ENCODE measurements at places on chromosomes 5 and 9.

GRCh38 chr5:94807985-94808384 is 189.5 kb downstream of the SLF1 start:
- DNase-seq, result no peak

- DNase-seq, result no peak
Measured at GRCh38 chr9:89744255-89744648, 139.4 kb downstream of the GADD45G start.

DNA sequence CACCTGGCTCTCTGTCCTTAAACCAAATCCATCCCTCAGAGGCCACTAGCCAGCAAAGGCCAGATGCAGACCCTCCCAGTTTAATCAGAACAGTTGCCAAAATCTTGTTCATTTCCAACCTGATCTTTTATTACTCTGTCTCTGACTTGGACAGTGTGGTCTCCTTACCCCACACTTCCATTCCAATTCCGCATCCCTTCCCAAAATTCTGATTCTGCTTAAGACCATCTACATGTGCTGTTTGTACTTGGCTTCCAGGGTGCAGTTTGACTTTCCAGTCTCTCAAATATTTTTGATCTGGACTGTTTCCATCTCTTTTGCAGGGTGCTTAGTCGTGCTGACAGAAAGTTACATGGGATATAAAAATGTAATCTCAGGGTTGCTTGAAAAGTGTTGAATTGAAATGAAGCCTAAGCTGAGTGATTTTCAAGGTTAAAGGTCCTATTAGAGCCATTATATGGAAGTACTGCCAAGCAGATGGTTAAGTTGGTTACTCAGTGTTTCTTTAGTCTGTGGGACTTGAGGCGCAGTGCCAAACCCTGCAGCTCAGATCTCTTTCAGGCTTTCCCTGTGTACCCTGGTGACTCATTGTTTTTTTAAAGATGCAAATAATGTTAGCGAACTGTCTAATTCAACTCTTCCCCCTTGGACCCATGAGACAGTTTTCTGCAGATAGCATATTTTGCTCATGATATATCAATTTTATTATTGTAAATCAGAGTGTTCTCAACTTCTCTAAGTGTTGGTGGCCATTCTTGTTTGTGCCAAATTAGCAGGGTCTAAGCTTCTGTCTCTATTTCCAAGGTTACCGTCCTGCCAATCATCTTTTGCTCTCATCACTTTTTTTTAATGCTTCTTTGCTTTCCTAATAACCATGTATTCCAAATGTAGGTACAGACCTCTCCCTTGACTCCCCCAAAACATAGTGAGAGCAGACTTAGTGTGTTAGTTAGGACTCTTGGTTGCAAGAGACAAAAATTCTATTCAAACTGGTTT is 18.2 kb upstream of the DCP2 start:
- DNase-seq, result no peak

GRCh38 chr5:59079622-59080620 is 497.0 kb downstream of the RAB3C start:
- DNase-seq, result no peak

DNA sequence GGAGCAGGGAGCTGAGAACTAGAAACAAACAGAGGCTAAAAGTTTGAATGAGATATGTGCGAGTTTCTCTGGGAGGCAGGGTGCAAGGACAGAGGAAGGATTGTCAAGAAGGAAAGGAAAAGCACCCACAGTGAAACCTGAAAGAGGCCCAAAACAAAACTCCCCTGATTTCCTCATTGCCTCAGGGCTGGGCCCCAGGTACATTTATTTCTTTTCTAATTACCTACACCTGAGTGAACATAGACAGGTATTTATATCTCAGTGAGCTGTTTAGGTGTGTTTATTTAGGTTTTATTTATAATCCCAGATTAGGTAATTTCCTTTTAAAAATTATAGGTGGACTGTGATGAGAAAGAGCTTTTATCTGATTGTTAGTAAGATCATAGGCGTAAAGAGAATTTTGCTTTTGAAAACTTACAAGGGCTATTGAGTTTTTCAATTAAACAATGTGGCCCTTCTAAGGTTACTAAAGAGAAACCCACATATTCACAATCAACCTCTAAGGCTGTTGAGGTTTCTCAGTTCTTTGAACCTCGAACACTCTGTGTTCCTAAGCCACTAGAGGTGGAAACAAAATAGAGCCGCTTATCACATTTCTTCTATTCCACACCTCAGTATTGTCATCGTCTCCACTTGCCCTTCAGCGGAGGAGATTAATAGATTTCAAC is 344.8 kb downstream of the ZNF608 start:
- no peak for DNase-seq

GRCh38 chr5:179836225-179837019 is 15.7 kb downstream of the SQSTM1 start:
- peak; percentile 41 for DNase-seq

GRCh38 chr5:40683305-40683704 is 3.6 kb downstream of the PTGER4 start:
- no peak for DNase-seq

GRCh38 chr5:108867656-108868055 is 120.0 kb downstream of the FER start:
- no peak for DNase-seq

DNA sequence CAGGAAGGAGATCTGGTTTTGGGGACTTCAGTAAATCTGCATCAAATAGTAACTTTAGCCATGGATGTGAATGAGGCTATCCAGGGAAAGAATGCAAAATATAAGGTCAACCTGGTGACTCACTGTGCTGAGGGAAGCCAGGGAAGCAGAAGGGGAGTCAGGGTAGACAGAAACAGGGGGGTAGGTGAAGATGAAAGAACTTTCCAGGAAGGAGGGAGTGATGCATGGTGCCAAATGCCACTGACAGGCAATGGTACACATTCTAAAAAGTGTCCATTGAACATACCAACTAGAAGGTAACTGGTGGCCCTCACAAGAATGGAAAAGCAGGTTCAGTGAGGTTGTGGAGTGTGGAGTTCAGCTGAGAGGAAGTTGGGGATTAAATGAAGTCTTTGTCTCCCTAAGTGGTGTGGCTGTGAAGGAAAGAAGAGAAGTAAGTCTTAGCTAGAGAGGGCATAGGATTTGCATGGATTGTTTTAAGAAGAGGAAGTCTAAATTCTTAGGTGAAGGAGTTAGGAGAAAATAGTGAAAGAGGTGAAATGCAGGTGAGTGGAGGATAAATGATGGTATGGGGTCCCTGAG is 35.5 kb downstream of the PALM2AKAP2 start:
- no peak for DNase-seq

DNA sequence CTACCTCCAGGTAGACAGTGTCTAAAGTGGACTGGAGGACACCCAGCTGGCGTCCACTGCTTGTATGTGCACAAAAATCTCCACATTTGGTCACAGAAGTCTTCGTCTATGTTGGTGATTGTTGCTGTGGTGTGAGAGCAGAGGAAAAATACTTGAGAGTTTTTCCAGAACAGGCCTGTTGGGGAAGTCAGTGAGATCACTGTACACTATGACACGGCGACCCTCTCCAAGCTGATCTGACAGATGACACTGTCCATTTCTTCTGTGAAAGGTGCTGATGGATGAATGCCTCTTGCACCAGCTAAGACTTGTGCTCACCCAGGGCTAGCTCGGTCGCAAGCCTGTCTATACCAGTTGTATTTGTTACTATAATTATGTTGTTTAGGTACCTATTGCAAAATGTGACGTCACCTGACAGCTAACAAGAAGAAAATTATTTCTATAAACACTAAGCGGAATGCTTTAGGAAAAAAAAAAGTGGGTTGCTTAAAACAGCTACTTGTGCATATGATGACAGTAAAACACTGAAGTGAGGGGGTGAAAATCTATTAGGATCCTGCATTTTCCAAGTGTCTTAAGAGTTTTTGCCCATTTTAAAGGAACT is 142.3 kb downstream of the ROR2 start:
- DNase-seq, result no peak

DNA sequence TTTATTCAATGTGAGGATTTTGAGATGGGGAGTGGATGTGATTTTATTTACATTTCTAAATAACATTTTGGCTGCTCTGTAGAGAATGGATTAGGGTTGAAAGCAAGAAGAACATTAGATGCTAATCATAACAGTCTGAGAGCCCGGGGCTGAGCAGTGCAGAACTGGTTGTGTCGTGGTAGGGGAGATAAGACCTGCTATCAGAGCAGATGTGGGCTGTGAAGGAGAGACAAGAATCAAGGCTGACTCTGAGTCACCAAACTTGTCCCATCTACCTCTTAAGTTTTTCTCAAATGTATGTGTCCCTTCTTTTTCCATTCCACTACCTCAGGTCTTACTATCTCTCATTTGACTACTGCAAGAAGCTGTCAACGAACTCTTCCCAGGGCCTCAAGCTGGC is 35.4 kb upstream of the SLC28A3 start:
- DNase-seq, result no peak

DNA sequence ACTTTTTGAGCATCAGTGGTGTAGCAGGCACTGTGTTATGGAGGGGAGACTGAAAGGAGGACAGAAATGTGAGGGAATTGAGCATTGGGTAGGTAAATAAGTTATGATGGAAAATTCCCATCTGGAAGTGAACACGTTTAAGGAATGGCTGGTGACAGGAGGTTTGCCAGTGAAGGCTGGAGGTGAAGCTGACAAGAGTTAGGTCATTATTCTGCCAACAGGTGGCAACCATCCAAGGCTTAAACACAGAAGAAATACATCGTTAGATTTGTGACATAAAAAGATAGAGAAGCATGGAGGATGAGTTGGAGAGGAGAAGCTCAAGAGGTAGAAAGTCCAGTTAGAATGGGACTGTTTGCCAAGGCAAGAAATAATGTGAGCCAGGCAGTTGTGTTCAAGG is 455.3 kb upstream of the SGCD start:
- no peak for DNase-seq

- DNase-seq, result no peak
Measured at GRCh38 chr9:134210908-134211810, 46.8 kb upstream of the RNU6ATAC start.

- no peak for DNase-seq
Measured at GRCh38 chr5:57478826-57479225, 3.8 kb downstream of the ACTBL2 start.

GRCh38 chr9:35257986-35258659 is 96.3 kb downstream of the UNC13B start:
- DNase-seq, result no peak

DNA sequence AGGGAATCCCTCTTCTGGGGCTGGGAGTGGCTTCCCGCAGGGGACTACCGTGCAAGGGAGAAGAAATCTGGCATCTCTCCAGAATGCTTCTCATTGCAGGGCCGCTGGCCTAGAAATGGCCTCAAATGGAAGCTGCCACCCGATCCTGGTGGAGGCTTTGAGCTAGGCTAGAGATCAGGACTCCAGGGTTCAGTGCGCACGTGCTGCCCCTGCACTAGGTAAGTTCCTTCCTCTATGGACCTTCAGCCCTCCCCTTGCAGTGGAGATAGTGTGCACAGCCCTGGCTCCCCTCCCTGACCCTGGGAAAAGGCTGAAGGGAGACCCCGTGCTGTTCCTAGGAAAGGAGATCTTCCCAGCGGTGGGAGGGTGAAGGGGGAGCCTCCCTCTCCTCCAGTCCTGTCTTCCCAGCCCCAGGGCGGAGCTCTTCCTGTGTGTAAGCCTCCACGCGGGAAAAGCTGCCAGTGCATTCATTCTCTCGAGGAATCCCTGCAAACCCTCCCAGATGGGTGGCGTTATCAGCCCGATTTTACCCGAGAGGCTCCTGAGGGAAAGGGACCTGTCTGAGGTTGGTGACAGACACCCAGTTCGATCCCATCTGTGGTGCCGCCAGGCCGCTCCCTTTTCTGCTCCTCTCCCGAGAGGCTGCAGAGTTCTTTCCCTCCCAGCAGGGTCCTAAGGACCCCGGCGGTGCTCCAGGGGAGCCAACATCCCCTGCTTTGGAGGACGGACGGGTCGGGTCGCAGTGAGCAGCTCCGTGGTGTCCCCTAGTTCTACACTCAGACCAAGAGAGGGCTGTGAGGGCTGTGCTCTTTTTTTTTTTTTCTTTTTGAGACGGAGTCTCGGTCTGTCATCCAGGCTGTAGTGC is 1.4 kb upstream of the CERCAM start:
- DNase-seq, result no peak

- no peak for DNase-seq
Measured at GRCh38 chr5:116229131-116229689, 144.4 kb downstream of the COMMD10 start.

DNA sequence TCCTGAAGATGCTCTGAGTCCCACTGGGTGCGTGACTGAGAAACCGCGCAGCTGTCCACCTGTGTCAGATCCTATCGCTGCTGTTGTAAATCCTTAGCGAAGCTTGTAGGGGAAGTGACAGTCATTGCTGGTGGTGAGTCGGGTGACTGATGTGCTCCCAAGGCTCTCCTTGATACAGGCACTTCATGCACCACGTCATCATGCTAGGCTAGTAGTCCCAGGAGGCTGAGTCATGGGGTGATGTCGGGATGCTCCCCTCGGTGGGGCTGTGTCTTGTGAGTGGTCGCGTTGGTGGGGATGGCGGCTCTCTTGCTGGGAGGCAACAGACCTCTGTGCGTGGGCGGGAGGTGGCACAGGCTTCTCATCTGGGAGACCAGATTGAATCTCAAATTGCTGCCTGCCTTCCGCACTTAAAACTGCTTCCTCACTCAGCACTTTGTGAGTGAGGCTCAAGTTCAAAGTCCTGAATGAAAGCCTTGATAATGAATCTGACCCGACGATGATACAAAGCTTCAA is 84.7 kb downstream of the CSNK1A1 start:
- no peak for DNase-seq

- DNase-seq, result no peak
Measured at GRCh38 chr9:110895147-110895905, 142.9 kb downstream of the LPAR1 start.
